Stomach (tissue), 19 donors: ENCODE measurements at places on chromosomes 2 and 18.

DNA sequence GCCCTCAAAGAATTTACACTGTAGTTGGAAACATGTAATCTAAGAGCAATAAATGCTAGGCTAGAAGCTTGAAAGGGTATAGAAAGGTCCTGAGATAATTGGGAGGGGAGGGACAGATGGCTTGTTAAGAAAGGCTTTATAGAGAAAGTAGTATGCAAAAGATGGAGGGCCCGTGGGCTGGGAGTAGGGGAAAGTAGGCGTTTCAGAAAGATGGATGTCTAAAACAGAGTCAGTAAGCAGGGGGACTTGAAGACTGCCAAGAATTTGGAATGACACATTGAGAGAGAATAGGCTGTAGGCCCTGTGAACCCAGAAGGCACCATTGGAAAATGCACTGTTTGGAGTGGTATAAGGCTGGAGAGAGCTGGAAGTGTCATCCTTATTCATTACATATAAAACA lies 822 bp downstream of the PSMG2 start:
- DNase-seq: peak; percentile 20

DNA sequence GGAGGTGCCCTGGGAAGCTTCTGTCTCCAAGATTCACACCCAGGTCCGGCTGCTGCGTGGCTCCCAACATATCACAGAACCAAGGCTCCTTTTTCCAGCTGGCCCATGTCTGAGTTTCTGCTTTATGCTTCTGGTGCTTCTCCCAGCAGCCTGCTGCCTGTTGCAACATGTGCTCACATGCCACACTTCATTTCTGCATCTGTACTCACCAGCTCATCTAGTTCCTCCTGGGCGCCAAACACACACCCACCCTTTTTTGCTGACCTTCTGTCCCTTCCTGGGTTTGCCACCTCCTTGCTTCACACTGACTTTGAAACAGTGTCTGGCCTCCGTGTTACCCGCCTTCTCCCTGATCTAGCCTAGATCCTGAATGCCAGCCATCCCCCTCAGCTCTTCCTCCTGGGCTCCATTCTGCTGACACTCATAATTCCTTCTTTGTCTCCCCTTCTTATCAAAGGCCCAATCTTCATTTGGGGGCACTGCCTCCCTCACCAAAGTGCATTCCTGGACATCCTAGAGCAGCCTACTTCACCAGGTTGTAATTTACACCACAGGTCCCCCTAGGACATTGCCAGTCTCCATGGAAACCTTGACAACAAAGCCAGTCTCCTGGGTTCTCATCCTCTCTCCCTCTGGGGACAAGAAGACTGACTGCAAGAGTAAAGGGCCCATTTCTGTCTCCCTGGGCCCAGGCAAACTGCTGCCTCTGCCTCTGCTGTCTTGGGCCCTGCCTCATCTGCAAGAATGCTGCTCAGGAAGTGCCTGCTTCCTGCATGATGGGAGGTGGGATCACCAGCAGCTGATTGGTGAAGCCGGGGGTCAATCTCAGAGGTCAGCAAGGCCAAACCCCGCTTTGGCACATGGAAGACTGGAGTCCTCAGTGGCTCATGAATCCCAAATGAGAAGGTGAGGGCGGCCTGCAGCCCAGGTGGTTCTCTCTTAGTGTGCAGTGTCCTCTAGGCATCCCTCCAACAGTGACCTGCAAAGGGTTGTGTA lies 13.9 kb upstream of the PROM2 start:
- peak; percentile 18 for DNase-seq

DNA sequence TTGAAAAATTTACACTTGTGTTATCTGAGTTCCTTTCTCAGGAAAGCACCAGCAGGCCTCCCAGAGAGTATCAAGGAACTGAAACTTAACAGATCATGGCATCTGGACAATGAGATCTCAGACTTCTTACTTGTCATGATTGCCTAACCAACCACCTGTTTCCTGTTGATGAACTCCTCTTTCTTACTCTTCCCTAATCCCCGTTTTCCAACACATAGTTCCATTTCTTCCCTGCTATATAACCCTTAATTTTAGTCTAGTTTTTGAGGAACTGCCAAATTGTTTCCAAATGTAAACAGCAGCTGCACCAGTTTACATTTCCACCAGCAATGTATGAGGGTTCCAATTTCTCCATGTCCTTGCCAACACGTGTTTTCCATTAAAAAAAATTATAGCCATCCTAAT lies 6.1 kb upstream of the FAM171B start:
- DNase-seq: peak; percentile 4

- peak; percentile 28 for DNase-seq
Measured at GRCh38 chr2:19312949-19313348, 45.5 kb downstream of the OSR1 start.

GRCh38 chr2:214730248-214730647 lies 79.2 kb downstream of the BARD1 start:
- DNase-seq: no peak

GRCh38 chr2:42492691-42493467 lies 903 bp downstream of the KCNG3 start:
- DNase-seq: peak; percentile 78

- DNase-seq: no peak
Measured at GRCh38 chr18:21096760-21097159, 14.9 kb downstream of the ROCK1 start.

GRCh38 chr18:225745-226144 lies 42.1 kb downstream of the THOC1 start:
- no peak for DNase-seq

GRCh38 chr2:171407030-171407675 lies 26.6 kb downstream of the METTL8 start:
- no peak for DNase-seq
